ENCODE measurements at places on chromosomes 5 and 9.

GRCh38 chr5:127206320-127207113 lies 84.1 kb upstream of the MEGF10 start:
- DNase-seq: no peak

DNA sequence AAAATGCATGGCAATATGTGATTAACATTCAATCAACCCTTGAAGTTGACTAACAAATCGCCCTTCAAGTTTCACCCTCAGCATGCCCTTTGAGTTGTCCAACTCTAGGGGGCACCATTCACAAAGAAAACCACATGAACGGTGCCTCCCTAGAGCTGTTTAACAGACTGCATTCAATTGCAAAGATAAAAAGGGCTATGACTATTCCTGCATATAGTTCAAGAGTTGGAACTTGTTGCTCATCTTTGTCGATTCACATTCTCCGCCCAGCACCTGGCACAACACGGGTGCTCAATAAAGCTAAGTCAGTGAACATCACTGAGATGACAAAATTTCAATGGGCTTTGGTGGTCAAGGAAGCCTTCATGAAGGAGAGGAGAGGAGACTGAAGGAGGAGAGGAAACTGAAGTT lies 69.6 kb upstream of the SLC30A5 start:
- peak; percentile 46 for DNase-seq

DNA sequence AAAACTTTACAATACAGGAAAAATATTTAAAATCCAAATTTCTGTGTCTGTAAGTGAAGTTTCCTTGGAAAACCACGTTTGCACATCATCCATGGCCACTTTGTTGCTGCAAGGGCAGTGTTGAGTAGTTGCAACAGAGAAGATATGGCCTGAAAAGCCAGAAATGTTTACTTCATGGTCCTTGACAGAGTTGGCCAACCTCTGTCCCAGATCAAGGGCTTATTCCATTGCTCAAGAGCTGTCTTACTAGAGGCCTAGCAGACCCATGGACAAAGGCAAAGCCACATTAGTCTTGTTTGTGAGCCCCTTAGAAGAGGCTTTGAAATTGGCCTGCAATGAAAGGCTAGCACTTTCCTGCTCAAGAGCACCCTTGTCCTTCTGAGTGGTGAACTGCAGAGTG lies 119.4 kb downstream of the GAS1 start:
- DNase-seq: no peak

GRCh38 chr9:91037511-91038482 lies 236.2 kb downstream of the SYK start:
- DNase-seq: no peak

GRCh38 chr5:152572812-152573211 lies 167.7 kb upstream of the NMUR2 start:
- no peak for DNase-seq

- no peak for DNase-seq
Observed at GRCh38 chr5:42434047-42434724, 10.9 kb downstream of the GHR start.

DNA sequence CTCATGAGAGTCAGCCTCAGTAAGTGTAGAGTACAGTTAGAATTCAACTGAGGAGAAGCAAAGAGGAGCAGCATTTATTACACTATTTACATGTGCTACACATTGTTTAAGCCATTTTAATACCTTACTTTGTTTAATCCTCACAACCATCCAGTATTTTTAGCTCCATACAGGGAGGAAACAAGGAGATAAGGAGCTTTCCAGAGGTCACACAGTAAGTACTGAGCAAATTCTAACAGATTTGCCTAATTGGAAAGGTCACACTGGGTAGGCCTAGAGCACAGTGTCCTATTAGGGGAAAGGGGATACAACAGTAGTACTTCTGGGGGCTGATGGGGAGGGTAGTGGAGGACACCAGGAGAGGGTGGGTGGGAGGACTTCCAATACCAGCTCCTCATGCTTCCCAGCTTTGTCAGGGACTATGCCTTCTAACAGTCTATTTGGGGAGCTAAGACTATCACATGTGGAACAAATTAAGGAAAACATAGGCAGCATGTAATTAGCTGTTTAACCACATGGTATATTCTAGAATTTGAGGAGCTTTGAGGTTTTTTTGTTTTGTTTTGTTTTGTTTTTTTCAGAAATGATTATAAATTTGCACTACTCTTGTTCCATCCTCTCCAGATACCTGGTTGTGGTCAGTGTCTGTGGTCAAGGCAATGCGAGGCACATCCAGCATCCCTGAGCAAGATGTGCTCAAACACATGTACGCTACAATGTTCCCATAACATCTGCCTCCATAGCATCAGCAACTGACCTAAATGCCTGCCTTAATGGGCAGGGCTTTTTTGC lies 96.0 kb upstream of the SLC12A2 start:
- no peak for DNase-seq

DNA sequence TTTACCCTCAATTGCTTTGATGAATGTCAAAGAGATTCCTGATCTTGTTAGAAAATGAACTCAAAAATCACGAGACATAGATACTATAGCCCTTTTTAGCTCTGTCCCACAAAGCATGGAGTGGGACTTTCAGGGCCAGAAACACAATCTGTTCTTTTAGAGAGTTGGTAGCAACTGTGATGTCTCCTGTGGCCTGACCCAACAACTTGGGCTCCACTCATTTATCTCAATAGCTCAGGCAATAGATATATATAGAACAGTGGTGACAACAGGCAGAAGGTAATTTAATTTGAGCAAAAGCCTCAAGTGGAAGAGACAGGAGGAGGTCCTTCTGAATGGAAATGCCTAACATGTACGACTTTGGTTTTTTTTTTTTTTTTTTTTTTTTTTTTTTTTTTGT lies 25.2 kb downstream of the TLR4 start:
- no peak for DNase-seq

DNA sequence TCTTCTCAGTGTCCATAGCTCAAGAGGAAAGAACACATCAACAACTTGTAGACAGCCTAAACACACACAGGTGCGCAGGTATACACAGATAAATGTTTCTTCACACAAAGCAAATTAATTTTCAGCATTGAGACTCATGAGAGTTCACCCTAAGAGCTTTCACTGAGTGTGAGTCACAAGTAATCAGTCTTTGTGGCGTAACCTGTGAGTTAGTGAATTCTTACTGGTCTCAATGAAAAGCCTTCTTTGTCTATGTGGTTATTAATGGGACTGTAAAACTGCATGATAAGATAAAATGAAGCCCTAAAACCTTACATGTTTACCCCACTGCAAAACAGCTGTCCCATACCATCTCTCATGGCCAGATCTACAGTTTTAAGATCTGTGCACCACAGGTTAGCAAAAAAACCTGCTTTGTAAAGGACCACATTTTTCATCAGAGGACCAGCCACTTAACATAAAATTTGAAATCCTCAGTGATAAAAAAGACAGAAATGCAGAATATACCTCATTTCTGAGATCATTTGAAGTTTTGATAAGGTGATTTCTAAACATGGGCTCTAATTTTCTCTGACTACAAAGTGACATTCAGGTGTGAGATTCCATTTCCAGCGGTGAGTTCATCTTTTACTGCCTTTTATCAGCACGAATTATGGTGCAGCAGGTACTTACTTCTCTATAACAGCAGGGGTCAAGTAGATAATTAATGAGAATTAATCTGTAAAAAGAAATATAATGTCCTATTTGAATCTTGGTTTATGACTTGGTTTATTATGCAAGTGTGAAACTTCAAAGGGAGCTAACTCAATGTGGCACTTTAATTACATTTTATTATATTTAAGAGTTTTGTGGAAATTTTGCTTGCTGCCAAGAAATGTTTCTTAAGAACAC lies 335.7 kb upstream of the PIK3R1 start:
- DNase-seq: no peak

DNA sequence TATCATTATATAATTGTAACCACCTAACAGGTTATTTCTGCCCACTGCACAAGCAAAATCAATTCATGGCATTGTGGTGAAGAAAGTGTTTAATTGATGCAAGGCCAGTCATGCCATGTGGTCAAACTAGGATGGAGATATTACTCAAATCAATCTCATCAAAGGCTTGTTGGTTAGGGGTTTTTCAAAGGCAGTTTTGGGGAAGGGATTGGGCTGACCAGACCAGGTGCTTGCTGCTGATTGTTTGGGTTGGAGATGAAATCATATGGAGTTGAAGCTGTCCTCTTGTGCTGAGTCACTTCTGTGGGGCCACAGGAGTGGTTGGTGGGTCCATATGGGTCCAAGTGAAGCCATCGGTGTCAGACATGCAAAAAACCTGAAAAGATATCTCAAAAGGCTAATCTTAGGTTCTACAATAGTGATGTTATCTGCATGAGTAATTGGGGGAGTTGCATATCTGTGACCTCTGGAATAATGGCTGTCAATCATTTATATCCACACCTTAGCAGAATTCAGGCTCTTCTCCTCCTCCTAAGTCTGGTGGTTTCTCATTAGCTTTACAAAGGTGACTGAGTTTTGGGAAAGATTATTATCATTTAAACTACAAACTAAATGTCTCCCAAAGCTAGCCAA lies 44.9 kb downstream of the HMGCS1 start:
- DNase-seq: no peak

DNA sequence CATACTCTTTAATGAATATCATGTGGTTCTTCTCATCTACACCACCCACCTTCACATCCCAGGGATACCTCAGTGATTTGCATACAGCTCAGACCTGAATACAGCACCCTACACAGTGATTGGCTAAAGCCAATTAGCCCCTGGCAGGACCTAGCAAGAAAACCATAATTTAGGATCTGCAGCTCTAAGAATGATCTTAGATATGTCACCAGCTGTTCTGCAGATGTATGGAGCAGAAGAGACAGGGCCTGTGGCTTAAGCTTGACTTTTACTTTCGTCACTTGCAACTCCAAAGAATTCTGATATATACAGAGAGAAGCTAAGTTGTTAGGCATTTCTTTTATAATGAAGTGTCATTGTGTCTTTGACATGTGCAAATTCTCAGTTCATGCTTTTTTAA lies 483.2 kb upstream of the C9orf72 start:
- DNase-seq: no peak

DNA sequence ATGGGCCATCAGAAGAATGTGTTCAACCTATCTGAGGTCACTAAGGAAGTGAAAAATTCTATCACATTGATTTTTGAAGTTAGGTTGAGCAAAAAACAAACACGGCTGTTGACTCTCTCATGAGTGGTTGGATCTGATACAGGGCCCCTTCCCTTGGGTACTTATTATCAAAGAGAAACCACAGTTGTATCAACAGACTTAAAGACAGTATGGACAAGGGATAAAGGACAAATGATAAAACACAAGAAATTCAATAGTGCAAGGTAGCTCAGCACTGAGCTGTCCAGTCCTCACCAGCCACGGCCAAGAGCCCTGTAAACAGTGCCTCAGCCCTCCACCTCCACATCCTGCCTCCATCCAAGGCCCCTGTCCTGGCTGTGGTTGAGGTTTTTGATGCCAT lies 86.9 kb downstream of the UBE2QL1 start:
- no peak for DNase-seq

GRCh38 chr5:150130493-150130922 lies 25.1 kb downstream of the PDGFRB start:
- no peak for DNase-seq

DNA sequence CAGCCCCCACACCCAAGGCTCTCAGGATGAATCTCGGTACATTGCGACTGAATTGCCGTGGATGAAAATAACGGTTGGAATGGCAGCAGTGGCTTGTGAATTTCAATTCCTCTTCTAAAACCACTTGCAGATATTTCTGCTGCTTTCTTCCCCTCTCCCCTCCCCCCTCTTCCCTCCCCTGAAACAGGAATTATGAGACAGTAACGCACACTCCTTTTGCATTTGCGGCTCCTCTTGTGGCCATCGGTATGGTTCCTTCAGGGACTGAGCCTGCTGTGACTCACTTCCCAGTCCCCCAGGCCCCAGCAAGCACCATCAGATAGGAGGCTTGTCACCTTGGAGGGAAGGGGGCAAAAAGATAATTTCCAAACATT lies 9.7 kb downstream of the DCANP1 start:
- peak; percentile 19 for DNase-seq

- peak; percentile 5 for DNase-seq
Observed at GRCh38 chr5:2721385-2722138, 29.9 kb downstream of the IRX2 start.

DNA sequence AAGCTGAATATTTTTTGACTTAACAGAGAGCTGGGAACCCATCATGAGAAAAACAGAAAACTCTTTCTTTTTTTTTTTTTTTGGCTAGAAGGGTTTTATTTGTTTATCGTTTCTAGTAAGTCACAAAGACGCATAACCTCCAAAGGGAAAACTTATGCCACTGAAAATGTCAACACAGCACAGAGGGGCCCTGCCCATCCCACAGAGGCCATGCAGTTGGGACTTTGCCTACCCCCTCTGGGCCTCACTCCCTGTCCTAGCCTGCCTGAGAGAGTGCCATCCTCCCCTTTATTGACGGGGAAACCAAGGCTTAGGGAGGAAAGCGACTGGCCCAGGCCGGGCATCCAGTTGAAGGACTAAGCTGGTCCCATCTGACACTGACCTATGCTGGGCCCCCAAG lies 74.7 kb downstream of the VAV2 start:
- DNase-seq: no peak

GRCh38 chr9:135788576-135789300 lies 86.8 kb downstream of the KCNT1 start:
- DNase-seq: no peak

- DNase-seq: no peak
Observed at GRCh38 chr9:132672413-132672690, 2.1 kb downstream of the GTF3C4 start.

DNA sequence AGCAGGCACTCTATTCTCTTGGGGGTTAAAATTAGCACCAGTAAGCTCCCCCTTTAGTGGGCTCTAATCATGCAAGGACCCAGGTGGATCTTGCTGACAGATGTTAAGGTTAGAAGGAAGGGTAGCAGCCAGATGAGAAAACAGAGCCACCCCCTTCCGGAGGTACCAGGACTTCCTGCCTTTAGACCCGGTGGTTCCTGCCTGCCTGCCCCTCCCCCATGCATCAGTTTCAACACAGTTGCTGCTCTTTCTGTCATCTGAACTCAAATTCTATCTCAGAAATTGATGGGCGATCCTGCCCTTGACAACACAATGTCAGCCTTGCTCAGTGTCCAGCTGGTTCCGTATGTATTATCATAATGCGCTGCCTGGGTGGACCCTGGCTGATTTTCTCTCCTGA lies 287.3 kb downstream of the EBF1 start:
- DNase-seq: peak; percentile 58

- DNase-seq: no peak
Observed at GRCh38 chr5:915946-916345, 23.3 kb downstream of the TRIP13 start.

GRCh38 chr9:98775831-98776441 lies 20.4 kb downstream of the ANKS6 start:
- peak; percentile 64 for DNase-seq

GRCh38 chr5:167713896-167714295 lies 577.5 kb upstream of the WWC1 start:
- no peak for DNase-seq

GRCh38 chr9:123408313-123409262 lies 52.6 kb downstream of the CRB2 start:
- DNase-seq: no peak
